ENCODE measurements at places on chromosomes 3 and 15.
A peak's percentile ranks its signal among the peaks of the same experiment; 100 is the strongest.

- DNase-seq = no peak
Observed at GRCh38 chr15:63502137-63502766, 2.1 kb upstream of the USP3 start.

GRCh38 chr15:46901001-46901400, 816.3 kb upstream of the SEMA6D start:
- DNase-seq = no peak

- peak; percentile 17 for DNase-seq
Observed at GRCh38 chr3:71219744-71220638, 363.5 kb downstream of the FOXP1 start.

GRCh38 chr15:54789376-54789775, 407.4 kb downstream of the RSL24D1 start:
- no peak for DNase-seq

- no peak for DNase-seq
Observed at GRCh38 chr15:34472947-34473346, 35.3 kb upstream of the GOLGA8A start.

DNA sequence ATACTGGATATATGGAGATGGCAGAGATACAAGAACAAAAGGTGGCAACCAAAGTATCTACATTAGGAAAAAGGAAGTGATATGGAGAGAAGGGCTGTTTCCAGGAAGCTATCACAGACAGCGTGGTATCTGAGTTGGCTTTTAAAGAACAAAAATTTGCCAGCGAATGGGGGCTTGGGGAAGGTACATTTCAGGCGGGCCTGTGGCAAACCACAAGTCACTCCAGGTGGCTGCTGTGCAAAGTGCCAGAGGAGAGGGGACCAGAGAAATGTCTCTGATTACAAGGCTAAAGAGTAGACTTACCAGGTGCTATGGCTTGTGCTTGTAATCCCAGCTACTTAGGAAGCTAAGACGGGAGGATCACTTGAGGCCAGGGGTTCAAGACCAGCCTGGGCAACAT, 91.1 kb downstream of the MSL2 start:
- no peak for DNase-seq

GRCh38 chr3:21979706-21980105, 228.7 kb upstream of the ZNF385D start:
- no peak for DNase-seq

DNA sequence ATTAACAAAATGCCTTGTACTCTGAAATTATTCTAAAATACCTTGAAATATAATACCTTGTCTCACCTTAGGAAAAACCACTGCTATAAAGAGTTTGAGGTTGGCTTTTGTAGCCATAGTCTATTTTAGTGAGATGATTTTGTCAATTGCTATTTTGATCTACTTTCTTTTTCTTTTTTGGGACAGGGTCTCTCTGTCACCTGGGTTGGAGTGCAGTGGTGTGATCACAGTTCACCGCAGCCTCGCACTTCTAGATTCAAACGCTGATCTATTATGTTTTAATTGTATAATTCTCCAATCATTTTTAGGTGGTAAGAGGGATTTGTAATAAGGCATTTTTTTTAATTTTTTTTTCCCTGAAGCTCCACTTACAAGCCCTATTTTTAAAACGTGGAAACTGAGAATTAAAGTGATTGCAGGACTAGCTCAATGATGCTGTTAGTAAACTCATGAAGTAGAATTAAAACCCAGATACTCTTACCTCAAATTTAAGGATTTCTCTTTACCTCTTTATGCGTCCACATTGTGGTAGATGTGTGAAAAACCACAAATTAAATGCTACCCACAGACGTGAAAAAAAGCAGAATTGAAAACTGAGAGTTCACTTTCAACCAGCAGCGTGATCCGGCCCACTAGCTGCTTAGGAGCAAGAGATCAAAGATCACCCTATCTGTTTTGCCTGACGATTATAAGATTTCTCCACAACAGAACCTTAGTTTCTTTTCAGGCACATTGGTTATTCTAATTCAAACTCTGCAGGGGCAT, 384.2 kb downstream of the CGGBP1 start:
- DNase-seq = no peak

DNA sequence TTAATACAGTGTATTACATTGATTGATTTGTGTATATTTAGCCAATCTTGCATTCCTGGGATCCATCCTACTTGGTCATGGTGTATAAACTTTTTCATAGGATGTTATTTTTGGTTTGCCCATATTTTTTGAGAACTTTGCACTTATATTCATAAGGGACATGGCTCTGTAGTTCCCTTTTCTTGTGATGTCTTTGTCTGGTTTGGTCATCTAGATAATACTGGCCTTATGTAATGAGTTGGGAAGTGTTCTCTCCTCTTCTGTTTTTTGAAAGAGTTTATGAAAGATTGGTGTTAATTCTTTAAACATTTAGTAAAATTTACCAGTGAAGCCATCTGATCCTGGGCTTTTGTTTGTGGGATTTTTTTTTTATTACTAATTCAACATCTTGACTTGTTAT, 9.6 kb downstream of the CHST13 start:
- no peak for DNase-seq

GRCh38 chr3:99767291-99767690, 50.4 kb upstream of the CMSS1 start:
- DNase-seq = no peak

DNA sequence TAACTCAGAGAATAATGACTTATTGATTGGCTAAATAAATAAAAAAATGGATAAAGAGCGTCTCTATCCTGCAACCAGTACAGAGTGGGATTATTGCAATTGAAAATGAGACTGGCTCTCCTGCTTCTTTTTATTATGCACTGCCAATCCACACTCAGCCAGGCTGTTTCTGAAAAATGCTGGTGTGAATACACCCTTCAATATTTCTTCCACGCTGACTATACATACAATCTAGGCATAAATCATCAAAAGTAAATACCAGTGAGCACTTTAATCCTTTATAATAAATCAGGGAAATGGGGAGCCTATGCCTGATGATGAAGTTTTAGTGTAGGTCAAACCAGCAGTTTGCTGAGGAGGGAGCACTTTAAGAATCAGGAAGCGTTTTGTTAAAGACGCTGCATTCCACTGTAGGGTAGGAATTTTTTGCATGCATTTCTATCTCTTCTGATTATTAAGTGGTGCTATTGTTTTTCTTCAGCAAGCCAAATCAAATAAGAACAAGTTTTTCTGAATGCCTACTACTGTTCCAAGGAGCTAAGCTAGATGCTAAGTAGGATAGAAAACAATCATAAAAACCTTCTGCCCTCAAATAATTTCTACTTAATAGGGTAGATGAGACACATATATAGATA, 781.5 kb downstream of the TBL1XR1 start:
- no peak for DNase-seq

DNA sequence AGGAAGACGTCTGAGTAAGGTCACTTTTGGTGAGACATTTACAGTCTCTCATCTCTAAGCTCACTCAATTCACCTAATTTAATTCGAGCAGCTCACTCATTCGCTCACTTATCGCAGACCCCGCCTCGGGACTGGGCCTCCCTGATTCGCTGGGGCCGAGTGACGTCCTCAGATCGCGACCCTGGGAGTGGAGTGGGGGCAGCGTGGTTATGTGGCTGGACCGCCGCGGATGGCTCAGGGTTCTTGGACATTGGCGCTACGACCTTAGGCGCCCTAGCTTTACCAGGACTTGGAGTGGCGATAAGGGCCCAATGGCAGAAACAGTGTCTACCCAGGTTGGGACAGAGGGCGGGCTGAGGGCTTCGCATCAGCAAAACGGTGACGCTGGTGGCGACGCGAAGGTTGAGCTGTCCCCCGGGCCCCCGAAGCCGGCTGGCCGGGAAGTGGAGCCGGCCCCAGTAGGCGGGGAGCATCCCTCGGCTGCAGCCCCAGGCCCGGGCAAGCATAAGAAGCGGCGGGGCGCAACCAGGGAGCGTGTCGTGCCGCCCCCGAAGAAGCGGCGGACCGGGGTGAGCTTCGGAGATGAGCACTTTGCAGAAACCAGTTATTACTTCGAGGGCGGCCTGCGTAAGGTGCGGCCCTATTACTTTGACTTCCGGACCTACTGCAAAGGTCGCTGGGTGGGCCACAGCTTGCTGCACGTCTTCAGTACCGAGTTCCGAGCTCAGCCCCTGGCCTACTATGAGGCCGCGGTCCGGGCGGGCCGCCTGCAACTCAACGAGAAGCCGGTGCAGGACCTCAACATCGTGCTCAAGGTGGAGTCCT, at the start of gene RPUSD2:
Gene RPUSD2, plus strand, starts transcription at position 171 of the 825 bp plus-strand sequence. Its CDS starts 39 bp downstream, at position 210.
- peak; percentile 84 for DNase-seq

DNA sequence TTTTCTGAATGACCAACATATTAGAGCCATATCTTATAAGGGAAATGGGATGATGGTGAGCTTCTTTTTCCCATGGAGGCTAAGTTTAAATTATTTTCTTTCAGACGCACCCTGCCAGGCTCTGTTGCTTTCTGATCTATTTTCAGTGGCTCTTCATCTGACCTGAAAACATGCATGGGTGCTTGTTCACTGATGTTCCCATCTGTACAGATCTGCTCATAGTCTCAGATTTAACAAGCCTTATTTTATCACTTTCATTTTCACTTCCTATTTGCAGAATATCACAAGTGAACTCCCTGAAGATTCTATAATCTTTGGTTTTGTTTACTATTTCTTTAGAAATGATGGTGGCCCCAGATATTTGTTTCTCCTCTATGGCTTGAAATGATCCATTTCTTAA, 31.1 kb upstream of the SUCLG2 start:
- DNase-seq = no peak

GRCh38 chr15:54519577-54519976, 541.3 kb downstream of the UNC13C start:
- DNase-seq = no peak

DNA sequence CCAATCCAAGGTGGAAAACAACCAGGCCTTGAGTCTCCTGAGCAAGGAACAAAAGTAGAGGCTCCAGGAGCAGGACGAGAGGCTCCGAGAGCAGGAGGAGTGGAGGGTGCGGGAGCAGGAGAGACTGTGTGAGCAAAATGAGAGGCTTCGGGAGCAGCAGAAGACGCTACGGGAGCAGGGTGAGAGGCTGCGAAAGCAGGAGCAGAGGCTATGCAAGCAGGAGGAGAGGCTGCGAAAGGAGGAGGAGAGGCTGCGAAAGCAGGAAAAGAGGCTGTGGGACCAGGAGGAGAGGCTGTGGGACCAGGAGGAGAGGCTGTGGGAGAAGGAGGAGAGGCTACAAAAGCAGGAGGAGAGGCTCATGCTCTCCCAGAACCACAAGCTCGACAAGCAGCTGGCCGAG, 60.3 kb upstream of the UBE2Q2 start:
- DNase-seq = no peak

DNA sequence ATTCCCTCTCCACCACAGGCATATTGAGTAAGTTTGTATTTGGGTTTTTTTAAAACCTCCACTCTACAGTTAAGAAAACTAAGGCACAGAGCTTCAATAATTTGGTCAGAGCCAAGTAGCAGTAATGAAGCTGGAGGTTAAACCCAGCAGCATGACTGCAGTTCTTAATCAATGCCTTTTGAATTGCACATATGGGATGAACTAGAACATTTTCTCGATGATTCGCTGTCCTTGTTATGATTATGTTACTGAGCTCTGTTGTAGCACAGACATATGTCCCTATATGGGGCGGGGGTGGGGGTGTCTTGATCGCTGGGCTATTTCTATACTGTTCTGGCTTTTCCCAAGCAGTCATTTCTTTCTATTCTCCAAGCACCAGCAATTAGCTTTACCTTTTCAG, 1.6 kb upstream of the CCR5 start:
- no peak for DNase-seq

- DNase-seq = no peak
Observed at GRCh38 chr3:10405816-10406215, 84.9 kb upstream of the SEC13 start.

DNA sequence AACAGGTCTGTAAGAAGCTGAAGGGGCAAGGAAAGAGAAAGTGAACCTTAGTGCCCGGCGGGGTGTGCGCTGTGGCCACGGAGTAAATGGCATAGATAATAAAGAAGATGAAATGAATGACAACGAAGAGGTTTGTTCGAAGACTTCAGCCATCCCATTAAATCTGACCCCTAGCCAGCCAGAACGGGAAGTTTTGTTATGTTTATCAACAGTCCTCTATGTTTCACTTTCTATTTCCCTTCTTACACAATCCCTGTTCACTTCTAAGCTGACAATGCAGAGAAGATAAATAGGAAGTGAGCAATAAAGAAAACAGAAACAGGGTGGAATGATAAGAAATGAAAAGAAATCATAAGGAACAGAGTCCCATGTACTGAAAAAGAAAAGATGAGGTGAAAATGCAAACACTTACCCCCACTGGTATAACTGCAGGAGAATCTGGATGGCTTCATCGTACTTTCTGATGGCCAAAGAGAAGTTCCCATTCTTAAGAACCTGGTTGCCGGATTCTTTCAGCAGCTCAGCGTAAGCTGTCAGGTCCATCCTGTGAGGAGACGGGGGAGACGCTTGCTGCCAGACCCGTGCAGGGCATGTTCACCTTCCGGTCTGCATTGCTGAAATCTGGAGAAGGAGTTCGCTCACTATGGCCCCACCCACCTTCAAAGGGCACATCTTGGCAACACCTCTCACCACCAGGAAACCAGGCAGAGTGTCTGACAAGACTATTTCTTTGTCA, 36.8 kb downstream of the TRANK1 start:
- peak; percentile 52 for DNase-seq

- DNase-seq = no peak
Observed at GRCh38 chr3:159593927-159594605, 394.6 kb upstream of the IL12A start.

DNA sequence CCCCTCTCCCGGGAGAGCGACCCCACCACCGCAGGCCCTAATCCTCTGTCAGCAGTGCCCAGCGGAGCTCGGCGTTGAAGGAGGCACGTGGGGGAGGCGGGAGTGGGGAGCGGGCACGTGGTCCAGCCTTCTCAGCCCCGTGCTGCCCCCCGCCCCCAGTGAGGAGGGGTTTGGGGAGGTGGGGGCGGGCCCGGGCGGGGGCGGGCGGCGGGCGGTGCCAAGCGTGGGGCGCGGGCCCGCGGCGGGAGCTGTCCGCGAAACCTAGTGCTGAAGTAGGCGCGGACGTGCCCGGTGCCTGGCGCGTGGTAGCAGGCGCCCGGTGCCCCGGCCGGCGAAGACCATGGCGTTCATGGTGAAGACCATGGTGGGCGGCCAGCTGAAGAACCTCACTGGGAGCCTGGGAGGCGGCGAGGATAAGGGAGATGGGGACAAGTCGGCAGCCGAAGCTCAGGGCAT, at the start of gene CPLX3:
Gene CPLX3, plus strand, starts transcription at position 264 of the 456 bp plus-strand sequence. Its CDS starts 77 bp downstream, at position 341.
- no peak for DNase-seq

DNA sequence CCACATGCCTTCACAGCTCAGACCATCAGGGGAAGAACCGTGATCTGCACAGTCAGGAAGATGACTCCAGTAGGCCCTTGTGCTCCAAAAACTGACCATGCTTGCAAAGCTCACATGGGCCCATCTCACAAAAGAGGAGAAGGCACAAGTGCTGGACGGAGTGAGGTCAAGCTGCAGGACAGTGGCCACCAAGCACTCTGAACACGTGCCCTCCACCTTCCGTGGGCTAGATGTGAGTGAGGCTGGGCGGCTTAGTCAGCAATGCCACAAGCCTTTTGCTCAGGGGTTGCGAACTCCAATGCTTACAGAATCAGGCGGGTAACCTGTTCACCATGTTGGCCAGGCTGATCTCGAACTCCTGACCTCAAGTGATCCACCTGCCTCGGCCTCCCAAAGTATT, 70.9 kb downstream of the SCN5A start:
- DNase-seq = no peak

GRCh38 chr15:92638291-92638708, 17.3 kb downstream of the FAM174B start:
- no peak for DNase-seq

GRCh38 chr3:58900386-58900785, 149.4 kb downstream of the CFAP20DC start:
- DNase-seq = no peak
